ENCODE measurements at places on chromosomes 1 and 21.
A peak's percentile ranks its signal among the peaks of the same experiment; 100 is the strongest.

DNA sequence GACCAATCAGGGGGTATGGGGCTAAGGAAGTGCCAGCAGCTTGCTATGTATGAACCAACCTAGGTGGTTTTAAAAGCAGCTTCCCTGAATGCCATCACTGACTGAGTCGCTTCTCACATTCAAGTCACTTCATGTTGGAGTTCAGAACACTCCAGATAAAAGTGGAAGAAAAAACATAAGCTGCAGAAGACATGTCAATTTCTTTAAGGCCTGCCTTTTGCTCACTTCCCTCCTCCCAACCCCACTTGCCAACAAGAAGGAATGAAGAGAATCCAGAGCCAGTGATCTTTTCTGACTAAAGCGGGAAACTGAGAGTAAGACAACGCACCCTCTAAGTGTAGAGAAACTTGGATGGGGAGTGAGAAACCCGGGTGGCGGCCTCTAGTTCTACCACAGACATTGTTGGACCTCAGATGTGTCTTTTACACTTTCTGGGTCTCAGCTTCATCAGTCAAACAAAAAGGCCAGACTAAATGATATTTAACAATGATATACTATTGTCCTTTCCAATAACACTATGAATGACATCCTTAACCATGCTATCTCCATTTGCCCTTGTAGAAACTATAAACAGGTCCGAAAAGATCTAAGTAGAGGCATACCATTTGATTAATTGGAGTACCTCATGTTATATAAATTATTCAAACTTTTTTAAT, 54.1 kb downstream of the LUZP1 start:
- DNase-seq = peak; percentile 32

- no peak for DNase-seq
Observed at GRCh38 chr1:20371883-20372282, 81.2 kb downstream of the VWA5B1 start.

- DNase-seq = no peak
Observed at GRCh38 chr1:48776393-48777218, at the start of gene BEND5. TSS of gene BEND5 (minus strand) at chr1:48776891. CDS start at chr1:48776831, 60 bp downstream.

- no peak for DNase-seq
Observed at GRCh38 chr1:48671578-48671977, 105.1 kb downstream of the BEND5 start.

DNA sequence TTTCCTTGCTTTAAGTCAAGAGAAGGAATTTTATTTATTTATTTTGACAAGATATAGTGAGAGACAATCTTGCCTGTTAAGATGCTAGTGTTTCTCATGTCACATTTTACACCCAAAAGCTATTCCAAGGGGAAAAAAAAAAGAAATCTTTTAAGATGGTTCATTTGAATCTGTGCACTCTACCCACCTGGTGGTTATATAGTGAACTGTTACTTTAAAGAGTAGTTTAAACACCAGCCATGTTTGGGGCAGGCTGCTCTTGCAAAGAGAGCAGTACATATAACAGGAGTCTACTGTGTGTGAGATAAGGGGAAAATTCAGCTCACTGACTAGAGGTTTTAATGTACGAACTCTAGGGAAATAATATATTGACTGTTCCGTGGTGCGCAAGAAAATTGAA, 3.3 kb upstream of the ELAVL4 start:
- no peak for DNase-seq

DNA sequence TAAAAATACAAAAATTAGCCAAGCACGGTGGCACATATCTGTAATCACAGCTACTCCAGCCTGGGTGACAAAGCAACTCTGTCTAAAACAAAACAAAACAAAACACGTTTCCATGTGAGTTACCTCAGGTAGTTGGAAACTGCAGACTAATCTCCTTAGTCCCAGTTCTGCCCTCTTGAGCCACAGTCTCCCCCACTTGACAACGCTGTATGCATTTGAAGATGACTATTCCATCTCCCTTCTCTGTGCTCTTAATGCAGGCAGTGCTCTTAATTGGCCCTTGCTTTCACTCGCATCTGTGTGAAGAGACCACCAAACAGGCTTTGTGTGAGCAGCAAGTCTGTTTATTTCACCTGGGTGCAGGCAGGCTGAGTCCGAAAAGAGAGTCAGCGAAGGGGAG, 19.6 kb upstream of the DHCR24 start:
- DNase-seq = no peak

DNA sequence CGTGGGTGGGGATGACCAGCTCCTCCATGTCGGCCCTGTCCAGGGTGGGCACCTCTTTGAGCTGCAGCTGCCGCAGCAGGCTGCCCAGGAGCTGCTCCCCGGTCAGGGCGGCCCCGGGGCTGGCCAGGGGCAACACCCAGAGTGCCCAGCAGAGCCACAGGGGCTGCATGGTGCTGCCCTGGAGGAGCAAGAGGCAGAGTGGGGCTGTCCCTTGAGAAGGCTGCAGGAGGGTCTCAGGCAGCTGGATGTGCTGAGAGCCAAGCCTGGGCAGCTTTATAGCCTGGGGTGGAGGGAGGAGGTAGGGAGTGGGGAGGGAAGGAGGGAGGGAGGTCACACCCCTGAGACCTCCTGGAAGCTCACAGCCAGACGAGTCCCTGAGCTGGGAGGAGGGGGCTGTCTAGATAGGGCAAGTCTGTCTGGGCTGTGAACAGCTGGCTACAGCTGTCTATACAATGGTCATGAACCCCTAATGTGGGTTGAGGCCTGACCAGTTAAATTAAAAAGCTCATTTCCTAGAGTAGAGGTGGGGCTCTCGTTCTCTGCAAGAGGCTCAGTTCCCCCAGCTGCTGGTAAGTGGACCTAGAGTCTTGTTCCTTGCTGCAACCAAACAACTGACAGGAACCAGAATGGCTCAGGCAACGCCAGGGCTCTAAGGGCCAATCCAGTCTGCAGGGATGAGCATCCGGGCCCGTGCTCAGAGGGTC, at the start of gene LEFTY1:
Gene LEFTY1, minus strand, starts transcription at position 249 of the 704 bp plus-strand sequence. Its CDS starts 80 bp downstream, at position 169.
- no peak for DNase-seq

DNA sequence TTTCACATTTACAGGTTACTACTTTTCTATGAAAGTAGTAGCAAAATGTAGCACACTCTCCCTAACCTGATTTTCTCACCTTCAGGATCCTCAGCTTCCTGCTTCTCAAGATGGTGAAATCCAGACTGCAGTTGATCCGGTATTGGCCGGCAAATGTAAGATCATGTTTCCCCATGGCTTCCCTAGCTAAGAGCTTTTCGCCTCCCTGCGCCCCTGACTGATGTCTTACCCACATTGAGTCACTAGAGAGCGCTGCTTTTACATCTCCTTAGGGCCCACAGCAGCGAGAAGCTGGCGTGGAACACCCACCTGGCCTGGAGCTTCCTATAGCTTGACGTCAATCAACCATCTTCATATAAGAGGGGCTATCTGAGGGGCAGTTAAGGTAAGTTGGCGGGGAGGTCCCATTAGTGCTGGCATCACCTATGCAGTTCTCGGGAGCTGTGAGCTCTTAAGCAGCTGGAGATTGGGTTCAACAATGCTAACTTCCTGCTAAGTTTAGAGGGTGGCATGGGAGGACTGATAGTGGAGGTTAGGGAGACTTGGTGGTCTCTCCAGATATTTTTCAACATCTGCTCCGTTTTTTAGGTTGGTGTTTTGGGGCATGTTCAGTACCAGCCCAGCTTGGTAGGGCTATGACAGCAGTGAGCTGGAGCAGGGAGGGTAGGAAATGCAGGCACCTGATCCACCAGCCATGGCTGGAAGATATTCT, 5.5 kb downstream of the PTPN7 start:
- peak; percentile 69 for DNase-seq

- DNase-seq = no peak
Observed at GRCh38 chr1:214165850-214166374, 115.0 kb upstream of the SMYD2 start.

DNA sequence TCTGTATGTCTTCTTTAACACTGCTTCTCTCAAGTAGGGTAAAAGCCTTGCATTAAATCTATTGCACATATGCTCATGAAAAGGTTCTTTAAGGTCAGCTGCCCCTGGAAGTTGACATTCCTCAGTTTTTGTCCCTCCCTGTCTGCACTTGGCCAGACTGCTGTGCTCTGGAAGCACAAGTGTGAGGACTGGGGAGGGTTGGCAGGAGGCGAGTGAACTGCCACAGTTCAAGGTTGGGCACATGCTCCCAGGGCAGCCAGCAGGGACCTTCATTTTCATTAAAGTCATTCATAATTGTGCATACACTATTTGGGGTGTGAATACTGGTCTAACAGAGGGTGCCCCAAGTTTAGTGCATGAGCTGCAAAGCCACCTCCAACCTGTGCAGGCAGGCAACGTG, 10.9 kb upstream of the THEM5 start:
- no peak for DNase-seq

GRCh38 chr1:69485616-69486015, 82.1 kb upstream of the LRRC7 start:
- DNase-seq = no peak

DNA sequence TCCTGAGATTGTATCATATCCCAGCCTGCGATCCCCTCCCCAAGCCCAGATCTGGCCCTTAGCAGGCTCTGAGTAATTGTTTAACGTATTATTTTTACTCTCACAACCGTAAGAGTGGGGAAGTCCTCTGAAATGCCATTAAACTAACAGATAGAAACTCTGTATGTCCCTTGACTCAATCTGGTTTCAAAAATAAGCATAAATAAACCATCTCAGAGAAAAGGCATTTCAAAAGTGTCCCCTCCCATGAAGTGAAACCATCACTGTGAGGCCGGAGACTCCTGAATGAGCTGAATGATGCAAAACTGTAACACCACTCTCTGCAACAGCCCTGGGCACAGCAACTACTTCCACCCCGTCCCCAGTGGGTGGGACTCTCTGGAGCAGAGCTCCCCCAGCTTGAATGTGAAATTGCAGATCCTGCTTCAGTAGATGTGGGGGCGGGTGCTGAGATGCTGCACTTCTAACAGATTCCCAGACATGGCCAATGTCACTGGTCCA, 104.1 kb downstream of the SYF2 start:
- DNase-seq = no peak

- no peak for DNase-seq
Observed at GRCh38 chr1:8764293-8764937, 53.0 kb downstream of the RERE start.

DNA sequence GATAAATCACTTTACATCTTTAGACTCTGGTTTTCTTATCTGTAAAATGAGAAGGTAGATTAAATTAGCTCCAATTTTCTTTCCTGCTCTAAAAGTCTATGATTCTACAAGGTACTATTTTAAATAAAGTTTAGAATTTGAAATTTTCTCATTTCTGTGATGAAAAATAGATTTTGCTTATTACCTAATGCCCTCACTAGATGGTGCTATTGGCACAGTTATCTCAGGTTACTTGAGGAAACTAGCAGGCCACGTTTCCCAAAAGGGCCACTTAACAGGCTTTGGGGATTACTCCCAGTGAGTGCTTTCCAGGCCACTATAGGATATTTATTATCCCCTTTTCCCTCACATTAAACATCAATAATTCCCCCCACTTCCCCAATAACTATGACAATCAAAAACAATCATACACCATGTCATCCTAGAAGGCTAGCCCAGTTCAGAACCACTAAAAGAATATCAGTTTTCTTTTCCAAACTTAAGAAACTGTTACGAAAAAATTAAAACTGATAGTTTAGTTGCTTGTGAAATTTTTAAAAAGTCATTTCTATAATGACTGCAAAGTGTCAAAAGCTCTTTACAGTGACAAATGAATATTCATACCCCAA, 30.6 kb downstream of the OMA1 start:
- peak; percentile 82 for DNase-seq

- DNase-seq = no peak
Observed at GRCh38 chr1:192709544-192709943, 73.6 kb downstream of the RGS13 start.

DNA sequence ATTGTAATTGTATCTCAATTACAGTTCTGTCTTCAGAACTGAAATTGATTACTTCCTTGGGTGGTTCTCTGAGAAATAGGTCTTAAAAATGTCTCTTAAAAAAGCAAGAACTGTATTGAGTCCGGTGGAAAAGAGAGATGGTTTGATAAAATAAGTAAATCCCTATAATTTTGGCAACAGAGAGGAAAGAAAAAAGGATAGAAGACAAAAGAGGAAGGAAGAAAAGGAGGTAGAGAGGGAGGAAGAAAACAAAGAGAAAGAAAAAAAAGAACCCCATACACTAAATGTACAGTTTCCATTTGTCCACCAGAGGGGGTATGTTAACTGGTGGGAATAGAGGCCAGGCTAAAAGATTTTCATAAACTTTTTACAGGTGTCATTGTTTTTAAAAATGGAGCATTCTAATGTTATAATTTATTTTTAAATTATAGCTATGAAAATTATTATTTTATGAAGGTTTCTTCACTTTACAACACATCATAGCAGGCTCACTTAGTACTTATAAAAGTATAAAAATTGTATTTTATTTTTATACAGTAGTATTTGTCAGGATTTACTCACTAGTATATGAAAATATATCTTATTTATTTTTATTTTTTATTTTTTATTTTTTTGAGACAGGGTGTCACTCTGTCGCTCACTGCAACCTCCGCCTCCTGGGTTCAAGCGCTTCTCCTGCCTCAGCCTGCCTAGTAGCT, 2.1 kb upstream of the UBE2T start:
- DNase-seq = peak; percentile 46

Data from AG10803 (cell line).